ENCODE measurements at places on chromosomes 2 and 18.
A peak's percentile ranks its signal among the peaks of the same experiment; 100 is the strongest.

GRCh38 chr2:120446236-120447126 lies 100.5 kb downstream of the INHBB start:
- DNase-seq = no peak

DNA sequence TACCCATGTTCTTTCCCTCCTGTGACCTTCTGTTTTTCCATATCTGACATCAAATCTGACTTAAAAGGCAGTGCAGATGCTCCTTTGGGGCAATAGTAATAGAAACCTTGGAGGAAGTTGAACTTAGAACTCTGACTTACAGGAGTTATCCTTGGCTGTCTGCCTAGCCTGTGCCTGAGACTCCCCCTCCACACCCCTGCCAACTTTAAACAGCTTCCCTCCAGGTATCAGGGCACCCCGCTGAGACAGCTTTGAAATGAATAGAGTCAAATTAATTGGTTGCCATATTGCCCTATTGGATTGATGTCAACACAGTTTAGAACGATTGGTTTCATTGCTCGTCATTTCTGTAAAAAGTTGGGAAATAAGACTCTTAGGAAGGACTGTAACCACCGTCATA lies 322.0 kb downstream of the PRKCE start:
- no peak for DNase-seq

GRCh38 chr18:26901020-26901419 lies 35.5 kb upstream of the AQP4 start:
- no peak for DNase-seq

GRCh38 chr18:26549263-26550094 lies 1.1 kb upstream of the KCTD1 start:
- DNase-seq = peak; percentile 43

DNA sequence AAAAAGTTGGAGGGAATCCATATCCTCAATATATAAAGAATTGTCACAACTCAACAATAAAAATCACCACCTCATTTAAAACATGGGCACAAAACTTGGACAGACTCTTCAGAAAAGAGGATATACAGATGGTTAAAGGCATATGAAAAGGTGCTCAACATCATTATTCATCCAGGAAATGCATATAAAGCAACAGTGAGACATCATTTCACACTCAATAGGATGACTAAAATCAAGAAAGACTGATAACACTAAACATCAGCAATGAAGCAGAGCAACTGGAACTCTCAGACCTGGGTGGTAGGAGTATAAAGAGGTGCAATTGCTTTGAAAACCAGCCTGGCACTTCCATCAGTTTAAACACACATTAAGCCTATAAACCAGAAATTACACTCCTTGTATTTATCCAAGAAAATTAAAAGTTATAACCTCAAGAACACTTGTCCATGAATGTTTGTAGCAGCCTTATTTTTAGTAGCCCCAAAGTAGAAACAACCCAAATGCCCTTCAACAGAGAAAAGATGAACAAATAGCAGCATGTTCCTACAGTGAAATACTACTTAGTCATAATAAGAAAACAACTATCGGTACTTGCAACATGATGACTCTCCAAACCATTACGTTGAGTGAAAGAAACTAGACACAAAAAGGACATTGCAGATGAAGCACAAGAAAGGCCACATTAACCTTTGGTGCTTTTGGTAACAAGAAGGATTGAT lies 79.1 kb upstream of the TANC1 start:
- no peak for DNase-seq

DNA sequence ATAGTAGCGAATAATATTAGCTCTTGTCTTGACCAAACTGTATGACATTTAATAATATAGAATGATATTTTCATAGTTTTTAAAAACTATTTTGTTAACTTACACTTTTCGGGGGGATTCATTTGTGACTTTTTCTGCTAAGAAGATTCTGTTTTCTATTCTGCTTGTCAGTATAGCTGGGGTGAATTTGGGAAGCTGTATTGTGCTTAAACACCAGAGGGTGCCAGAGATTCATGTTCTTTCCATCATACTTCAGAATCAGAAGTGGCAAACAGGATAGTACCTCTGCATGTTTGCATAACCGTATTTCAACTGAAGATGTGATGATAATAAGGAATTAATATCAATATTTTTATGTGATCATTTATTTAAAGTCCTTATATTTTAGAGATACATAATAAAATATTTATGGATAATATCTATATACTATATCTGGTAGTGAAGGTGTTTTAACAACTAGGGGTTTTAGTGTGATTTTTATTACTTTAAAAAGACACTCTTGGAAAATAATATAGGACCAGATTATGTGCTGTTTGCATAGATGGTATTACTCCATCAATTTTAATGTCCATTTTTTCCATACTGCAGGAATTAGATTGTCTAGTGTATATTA lies 81.0 kb downstream of the TAF4B start:
- peak; percentile 32 for DNase-seq

- DNase-seq = no peak
Measured at GRCh38 chr18:73690222-73690621, 457.4 kb downstream of the FBXO15 start.

DNA sequence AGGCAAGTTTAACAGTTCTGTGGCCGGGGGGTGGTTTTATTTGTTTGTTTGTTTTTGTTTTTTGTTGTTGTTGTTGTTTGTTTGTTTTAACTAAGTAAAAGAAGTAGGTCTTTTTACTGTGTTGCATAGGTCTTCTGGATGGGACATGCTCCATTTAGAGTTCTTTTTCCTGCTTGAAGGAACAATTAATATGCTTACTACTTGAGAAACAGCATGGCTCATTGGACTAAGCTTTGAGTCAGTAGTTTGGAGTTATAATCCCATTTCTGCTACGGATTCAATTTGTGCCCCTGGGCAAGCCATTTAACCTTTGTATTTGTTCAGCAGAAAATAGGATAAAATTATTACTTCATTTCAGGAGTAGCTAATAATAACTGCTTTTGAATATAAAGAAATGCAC lies 8.7 kb upstream of the ACVR2A start:
- DNase-seq = no peak

- DNase-seq = no peak
Measured at GRCh38 chr2:241378816-241379215, 22.7 kb downstream of the FARP2 start.

- DNase-seq = no peak
Measured at GRCh38 chr2:16155366-16155765, 215.0 kb downstream of the MYCN start.

DNA sequence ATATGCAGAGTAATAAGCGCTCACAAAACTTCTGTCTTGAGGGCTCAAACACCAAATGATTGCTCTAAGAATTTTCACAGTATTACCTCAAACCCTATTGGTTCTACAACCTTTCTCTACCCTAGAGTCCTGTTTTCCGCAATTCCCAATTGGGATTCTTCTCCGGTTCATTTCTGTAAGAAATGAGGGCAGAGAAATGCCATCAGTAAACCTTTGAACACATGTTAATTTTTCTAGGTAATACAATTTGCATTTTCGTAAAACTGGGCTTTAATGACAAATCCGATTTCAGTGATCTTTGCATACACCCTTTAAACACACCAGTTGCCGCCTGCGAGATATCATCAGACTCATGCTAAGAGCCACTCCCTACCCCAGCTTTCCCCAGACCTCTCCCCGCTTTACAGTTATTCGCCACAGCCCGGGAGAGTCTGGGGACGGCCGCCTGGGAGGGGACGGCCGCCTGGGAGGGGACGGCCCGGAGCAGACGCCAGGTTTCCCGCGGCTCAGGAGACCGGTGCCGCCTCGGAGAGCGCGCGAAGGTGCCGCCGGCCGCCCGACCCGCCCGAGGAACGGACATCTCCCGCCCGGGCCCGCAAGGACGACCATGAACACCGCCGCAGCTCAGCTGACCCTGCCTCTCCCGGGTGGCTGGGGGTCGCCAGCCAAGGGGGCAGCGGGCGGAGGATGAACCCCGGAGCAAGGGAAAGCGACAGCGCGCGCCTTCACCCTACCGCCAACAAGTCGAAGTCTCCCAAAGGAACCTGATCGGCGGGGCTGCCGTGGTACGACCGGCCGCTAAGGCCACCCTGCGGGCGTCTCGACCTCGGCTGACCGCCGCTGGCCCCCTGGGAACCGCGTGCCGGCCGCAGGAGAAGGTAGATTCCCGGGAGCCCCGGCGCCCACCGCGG lies 463 bp downstream of the SMC6 start:
- no peak for DNase-seq

- DNase-seq = no peak
Measured at GRCh38 chr18:54607213-54608027, 16.4 kb downstream of the DYNAP start.

GRCh38 chr18:54181856-54182602 lies 42.4 kb downstream of the MBD2 start:
- no peak for DNase-seq

DNA sequence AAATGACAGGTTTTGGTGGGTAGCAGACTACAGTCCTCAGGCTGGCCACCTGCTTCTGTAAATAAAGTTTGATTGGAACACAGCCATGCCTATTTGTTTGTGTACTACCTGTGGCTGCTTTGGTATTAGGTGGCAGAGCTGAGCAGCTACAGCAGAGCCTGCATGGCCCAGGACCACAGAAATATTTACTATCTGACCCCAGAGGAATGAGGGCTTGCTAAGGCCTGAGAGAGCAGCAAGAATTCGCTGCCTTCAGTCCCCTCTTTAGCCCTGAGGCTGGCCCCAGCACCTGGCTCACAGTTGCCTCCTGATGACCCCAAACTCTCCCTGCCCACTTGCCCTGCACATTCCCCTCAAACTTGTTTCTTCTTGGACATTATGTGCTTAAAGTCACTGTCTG lies 32.5 kb downstream of the POLR1A start:
- no peak for DNase-seq

DNA sequence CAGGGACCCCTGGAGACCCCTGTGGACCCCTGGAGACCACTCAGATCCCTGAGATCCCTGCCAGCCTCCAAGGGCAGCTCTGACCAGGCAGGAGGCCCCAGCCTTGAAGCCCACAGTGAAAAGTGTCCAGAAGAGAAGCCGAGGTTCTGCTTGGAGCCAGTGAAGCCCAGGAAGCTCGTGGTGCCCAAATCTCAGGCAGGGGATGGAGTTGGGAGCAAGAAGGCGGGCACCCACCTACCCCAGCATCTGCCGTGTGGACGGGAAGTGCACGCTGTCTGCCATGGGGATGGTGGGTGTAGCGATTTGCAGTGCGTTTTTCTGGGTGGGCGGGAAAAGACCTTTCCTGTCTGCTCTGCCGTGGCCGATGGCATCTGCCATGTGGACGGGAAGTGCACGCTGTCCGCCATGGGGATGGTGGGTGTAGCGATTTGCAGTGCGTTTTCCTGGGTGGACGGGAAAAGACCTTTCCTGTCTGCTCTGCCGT lies 120.6 kb upstream of the CTDP1 start:
- DNase-seq = no peak

DNA sequence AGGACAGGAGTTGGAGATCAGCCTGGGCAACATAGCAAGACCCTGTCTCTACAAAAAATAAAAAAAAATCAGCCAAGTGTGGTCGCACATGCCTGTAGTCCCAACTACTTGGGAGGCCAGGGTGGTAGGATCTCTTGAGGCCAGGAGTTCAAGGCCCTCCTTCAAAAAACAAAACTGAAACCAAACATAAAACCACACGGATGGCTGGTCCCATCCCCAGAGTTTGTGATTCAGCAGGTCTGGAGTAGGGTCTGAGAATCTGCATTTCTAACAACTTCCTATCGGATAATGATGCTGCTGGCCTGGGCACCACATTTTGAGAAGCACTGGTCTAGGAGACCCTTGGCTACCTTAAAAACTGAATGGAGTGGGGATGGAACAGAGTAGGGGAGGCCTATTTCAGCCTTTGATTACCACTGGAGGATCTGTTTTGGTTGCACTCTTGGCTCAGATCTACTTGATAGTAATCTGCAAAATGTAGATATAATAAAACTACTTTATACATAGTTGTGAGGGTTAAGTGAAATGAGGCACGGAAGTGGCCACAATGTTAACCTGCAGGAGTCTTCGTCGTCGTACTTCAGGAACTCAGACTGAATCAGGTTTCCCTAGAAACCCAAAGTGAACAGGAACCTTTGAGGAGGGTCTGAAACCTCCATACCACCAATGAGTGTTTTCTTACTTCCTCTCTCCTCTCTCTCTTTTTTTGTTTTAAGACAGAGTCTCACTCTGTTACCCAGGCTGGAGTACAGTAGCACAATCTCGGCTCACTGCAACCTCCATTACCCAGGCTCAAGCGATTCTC lies 25.5 kb upstream of the NFE2L2 start:
- DNase-seq = no peak

DNA sequence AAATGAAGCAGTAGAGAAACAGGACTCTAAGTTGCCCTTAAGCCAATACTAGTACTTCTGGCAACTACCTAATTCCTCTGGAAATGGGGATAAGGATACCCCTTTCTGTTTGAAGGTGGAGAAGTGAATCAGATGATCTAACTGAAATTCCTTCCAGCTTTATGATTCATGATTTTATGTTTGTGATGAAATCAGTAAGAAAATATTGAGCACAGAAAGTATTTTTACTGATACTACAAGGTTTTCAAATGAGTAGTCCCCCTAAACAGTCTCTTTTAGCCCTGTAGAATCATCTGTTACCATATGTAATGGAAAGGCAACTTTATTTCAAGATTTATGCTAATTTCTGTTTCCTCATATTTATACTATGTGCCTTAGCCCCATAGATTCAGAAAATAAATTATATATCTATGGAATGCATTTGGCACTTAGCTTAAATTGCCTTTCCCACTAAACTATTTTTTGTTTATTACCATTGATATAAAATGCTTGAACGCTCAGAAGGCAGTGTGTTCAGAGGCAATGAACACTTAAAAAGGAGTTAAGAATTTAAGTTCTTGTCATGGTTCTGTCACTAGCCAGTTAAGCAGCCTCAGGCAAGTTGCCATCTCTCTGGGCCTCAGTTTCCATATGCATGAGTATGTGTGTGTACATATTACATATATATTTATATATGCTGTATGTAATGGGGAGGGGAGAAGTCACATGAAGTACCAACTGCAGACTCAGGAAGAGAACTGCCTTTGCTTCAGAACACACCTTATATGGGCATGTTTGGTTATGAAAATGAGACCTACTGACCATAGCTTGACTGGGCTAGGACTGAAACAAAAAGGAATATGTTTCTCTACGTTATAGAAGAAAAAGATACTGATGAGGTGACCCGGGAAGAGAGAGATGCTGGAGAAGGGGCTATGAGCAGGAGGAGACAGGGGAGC lies 97.7 kb downstream of the CDC42EP3 start:
- DNase-seq = no peak

DNA sequence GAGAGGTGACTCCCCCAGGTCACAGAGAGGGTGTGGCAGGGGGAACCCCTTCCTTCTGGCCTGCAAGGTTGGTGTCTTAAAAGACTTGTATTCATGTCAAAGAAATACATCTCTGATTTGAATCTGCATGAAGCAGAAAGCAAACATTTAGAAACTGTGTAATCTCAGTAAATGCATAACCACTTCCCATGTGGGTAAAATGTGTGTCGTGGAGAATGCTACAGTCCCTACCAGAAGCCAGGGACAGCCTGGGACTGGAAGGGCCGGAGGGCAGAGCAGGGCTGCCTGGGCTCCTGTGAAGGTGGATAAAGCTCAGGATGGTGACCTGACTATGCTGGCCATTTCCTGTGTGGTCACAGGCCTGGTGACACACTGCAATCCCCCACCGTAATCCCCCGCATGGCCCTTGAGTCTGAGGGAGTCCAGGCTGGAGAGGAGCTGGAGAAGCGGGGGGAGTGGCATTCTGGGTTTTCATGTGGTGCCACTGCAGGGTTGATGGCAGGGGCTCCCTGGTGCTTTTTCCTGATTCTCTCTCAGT lies 102.2 kb downstream of the LRRC30 start:
- no peak for DNase-seq

- DNase-seq = no peak
Measured at GRCh38 chr2:177636672-177637071, 244.1 kb downstream of the AGPS start.

GRCh38 chr2:67165523-67165990 lies 231.6 kb upstream of the ETAA1 start:
- DNase-seq = no peak
